ENCODE measurements at places on chromosomes 11 and 22. TPM values are rescaled to one million over a fixed set of nuclear protein-coding genes. Genes with fewer than 3 reads are reported as not detected.

OPCML gene
- total RNA-seq = not detected

SLC22A9 gene
- not detected for total RNA-seq

RGL4 gene
- not detected for total RNA-seq

FOLR2 gene
- total RNA-seq = not detected

APOA4 gene
- total RNA-seq = not detected

E2F8 gene
- 4.5 TPM for total RNA-seq

CPT1B gene
- total RNA-seq = 0.60 TPM

SCN4B gene
- not detected for total RNA-seq
